Right renal cortex interstitium (tissue), 3 donors: ENCODE measurements at places on chromosomes 1 and 21.

DNA sequence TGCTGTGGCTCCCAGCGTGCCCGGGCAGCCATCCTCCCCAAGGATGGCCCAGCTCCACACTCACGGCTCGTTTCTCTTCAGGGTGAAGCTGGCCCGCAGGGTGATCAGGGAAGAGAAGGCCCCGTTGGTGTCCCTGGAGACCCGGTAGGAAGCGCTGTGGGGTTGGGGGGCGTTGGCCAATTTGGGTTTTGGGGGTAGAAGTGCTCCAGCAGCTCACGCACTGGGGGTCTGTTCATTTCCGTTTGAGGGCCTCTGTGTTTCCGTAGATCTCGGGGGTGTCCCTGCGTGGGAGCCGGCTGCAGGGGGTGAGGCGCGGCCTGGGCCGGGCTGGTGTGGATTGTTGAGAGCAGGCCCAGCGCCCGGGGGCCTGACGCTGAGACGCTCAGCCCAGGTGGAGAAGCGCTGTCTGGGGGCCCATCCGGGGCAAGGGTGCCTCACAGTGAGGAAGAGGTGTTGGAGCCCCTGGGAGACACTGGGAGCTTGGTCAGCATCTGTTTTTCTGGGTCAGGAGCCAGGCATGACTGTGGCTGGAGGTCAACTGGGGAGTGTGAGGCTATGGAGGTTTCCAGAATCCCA lies 12.6 kb downstream of the COL6A1 start:
- no peak for DNase-seq

DNA sequence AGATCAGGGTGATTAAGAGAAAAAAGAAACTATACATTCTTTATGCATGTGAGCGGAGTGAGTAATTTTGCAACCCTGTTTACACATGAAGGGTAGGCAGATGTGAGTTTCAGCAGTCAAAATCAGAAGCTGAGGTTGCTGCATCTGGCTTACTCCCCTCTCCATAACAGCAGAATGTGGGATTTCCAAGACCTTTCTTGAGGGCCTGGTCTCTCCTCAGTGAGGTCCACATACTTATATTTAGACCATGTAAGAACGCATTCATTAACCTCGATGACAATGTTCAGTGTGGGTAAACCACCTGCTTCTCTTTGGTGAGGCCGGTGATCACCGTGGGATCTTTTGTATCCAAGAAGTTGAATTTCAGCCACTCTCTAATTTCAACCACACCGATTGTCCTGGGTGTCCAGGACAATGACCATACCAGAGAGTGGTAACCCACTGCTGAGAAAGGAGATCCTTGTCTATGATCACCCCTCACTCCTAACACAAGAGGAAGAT lies 18.7 kb upstream of the RAP1A start:
- DNase-seq, result no peak

GRCh38 chr1:15618655-15619525 lies 1.6 kb downstream of the DDI2 start:
- DNase-seq, result no peak

DNA sequence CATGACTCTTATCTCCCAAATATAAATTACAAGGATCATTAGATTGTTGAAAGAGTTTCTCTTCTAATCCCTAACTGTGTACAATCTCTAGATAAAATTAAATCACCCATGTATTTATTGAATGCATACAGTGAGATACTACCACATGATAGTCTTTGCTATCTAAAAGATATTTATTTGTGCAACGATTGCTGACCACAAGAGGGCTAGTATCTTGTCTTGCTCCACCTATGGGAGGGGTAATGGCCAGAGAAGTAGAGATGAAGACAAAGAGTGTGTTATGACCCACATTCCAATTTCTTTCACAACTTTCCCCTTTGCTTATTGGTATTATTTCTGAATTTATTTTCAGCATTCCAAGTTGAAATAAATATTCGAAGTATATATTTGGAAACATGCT lies 13.7 kb downstream of the PYHIN1 start:
- no peak for DNase-seq

DNA sequence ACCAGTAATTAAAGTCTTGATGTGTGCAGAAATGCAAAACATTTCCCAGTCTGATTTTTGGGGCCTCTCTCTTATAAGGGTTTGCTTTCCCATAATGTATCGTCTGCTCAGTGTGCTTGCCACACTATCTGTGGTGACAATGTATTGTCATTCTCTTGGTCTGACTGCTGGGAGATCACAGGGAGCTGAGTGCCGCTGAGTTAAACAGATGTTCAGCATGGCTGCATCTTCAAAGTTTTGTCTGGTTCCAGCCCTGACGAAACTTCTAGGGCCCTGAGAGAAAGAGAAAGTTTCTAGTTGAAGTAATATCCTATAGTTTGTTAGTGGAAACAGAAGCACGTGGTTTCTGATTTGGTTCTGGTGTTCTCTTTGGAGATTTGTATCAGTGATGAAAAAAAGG lies 42.6 kb downstream of the DNM3 start:
- DNase-seq, result no peak

GRCh38 chr1:203630697-203631096 lies 4.1 kb downstream of the ATP2B4 start:
- no peak for DNase-seq

GRCh38 chr1:207811920-207812720 lies 60.3 kb downstream of the CD46 start:
- no peak for DNase-seq

GRCh38 chr1:30452925-30453324 lies 270.5 kb downstream of the MATN1 start:
- DNase-seq, result no peak

DNA sequence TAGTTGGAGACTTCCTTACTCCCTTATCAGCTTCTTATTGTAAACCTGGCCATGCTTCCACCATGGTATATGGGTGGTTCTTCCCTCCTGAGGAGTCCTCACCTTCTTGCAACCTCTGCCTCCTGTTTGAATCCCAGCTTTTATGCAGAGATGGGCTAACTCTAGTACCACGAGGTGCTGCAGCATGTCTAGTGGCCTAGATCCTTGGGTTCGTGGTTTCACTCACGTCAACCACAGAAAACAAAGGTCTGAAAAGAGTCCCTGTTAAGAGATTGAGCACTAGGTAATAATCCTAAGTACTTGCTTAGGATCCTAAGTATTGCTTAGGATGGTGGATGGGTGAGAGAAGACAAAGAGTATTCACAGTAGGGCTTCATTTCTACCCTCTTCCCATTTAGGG lies 133.7 kb downstream of the FCRL5 start:
- DNase-seq, result no peak

DNA sequence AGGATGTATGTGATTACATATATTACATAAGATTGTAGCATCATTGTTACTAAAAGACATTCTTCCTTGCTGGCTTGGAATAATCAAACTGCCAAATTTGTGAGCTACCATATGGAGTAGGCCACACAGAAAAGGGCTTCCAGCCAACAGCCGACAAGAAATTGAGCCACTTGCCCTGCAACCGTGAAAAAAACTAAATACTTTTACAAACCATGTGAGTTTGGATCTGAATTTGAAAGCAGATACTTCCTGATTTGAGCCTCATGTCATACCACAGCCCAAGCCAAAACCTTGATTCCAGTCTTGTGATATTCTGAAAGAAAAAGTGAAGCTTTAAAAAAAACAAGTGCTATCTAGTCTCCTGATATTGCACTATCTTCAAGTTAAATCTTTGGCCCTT lies 55.6 kb upstream of the PRMT6 start:
- DNase-seq, result no peak

GRCh38 chr1:21290546-21290944 lies 282 bp upstream of the ECE1 start:
- DNase-seq, result no peak

GRCh38 chr1:1748686-1749321 lies 24.6 kb upstream of the CDK11A start:
- DNase-seq, result no peak

DNA sequence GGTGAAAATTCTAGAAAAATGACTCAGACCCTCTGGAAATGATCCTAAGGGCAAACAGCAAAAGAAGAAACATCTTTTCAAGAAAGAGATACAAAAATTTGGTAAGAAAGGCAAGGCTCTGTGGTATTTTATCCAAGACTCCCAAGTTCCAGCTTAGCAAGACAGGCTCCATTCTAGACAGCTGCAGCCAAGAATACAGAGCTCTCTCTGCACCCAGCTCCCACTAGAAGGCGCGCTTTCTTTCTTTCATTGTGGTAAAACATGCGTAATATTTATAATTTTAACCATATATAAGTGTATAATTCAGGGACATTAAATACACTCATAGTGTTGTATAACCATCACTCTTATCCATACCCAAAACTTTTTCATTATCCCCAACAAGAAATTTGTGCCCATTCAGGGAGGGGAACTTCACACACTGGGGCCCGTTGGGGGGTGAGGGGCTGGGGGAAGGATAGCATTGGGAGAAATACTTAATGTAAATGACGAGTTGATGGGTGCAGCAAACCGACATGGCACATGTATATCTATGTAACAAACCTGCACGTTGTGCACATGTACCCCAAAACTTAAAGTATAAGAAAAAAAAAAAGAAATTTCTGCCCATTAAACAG lies 2.2 kb upstream of the HFM1 start:
- no peak for DNase-seq

GRCh38 chr21:22679207-22679606 lies 1681.0 kb downstream of the NCAM2 start:
- no peak for DNase-seq

DNA sequence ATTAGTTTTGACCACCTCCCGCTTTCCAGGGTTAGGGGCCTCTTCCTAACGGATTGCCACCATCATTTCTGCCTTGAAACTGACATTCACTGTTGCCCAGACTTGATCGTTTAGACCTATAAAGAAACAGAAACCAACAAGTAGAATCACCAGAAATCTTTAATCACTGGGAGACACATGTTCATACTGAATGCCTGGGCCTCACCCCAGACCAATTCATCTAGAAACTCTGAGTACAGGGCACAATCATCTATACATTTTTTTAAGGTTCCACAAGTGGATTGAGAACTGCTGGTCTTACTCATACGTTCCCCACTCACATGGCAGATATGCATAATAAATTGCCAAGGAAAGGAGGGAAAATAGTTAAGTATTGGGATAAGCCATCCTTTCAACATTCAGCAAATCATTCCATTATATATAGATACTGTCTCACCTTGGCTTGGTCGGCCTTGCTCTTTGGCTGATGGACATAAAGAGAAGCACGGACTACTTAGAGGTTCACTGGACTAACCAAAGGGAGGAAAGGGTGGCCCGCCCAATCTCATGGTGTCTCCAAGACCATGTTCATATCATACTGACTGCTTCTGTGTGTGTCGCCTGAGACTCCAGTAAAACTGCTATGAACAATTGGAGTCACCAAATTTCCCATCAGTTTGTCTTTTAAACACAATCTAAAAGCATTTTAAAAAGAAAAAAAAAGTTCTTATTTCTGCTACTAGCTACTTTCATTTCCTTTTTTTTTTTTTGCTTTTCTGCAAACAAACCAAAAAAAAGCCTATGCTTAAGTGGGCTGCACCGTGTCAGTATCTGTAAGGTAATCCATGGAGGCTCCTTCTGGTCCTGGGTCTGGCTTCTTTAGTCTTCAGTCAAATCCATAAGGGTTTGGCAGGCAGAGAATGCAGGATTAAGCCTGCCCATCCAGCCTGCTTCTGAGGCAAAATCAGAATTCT lies 9.4 kb upstream of the TARBP1 start:
- no peak for DNase-seq

DNA sequence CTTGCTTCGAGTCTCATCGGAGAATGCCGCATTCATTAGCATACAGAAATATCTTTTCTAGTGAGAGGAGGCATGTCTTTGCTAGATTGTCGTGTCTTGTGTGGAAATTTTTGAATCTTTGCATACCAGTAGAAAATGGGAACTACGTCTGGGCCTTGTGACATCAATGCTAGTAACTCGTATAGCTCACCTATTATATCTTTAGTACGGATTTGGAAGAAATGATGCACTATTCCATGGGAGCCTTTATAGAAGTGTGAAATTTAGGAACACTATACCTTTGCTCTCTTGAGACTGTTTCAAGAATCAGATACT lies 835 bp downstream of the UHMK1 start:
- DNase-seq, result no peak

DNA sequence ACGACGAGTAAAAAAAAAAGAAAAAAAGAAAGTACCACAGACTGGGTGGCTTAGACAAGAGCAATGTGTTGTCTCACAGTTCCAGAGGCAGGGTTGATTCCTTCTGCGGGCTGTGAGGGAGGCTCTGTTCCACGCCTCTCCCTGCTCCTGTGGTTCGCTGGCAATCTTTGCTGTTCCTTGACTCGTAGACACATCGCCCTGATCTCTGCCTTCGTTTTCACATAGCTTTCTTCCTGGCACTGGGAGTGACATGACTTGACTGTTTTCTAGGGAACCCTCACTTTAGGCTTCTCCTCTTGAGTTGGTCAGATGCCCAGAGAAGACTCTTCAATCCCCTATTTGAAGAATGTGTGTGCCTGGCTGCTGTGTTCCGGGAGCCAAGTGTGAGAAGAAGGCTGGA lies 133.6 kb downstream of the TM2D1 start:
- DNase-seq, result no peak

DNA sequence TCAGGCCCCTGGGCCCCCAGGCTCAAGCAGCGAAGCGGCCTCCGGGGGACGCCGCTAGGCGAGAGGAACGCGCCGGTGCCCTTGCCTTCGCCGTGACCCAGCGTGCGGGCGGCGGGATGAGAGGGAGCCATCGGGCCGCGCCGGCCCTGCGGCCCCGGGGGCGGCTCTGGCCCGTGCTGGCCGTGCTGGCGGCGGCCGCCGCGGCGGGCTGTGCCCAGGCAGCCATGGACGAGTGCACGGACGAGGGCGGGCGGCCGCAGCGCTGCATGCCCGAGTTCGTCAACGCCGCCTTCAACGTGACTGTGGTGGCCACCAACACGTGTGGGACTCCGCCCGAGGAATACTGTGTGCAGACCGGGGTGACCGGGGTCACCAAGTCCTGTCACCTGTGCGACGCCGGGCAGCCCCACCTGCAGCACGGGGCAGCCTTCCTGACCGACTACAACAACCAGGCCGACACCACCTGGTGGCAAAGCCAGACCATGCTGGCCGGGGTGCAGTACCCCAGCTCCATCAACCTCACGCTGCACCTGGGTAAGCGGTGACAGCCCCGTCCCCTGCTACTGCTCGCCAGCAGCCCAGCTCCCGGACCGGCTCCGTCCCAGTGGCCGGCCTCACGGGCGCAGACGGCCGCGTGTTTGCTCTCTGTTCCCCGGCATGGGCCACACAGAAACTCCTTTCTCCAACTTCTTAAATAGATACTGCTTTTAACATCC lies 539 bp downstream of the LAMC1 start:
- DNase-seq, result peak; percentile 41

- no peak for DNase-seq
Measured at GRCh38 chr1:233424779-233425178, 97.3 kb downstream of the MAP3K21 start.

DNA sequence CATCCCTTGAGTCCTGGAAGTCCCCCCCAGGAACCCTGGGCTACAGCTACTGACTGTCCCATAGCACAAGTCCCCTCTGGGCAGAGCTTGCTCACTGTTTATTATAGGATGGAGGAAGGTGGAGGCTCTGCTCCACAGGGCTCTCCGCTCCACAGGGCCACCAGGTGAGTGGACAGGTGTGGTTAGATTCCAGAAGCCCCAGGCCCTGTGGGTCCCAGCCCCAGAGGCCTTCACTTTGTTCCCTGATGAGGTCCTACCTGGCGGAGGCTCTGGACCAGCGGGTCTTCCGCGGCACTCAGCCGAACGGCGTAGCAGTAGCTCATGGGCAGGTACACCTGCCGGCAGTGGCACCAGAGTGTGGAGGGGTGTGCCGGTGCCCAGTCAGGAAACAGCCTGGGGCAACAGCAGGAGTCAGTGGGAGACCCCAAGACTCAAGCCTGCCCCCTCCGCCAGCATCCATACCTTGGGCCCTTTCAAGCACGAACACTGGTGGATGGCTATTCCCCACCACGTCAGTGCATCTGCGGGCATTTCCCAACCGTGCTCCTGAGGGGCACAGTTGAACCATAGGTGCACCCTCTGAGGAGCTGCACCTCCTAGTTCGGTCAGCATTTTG lies 12.3 kb downstream of the LSS start:
- DNase-seq, result no peak
